ENCODE measurements at places on chromosomes 5 and 9.

DNA sequence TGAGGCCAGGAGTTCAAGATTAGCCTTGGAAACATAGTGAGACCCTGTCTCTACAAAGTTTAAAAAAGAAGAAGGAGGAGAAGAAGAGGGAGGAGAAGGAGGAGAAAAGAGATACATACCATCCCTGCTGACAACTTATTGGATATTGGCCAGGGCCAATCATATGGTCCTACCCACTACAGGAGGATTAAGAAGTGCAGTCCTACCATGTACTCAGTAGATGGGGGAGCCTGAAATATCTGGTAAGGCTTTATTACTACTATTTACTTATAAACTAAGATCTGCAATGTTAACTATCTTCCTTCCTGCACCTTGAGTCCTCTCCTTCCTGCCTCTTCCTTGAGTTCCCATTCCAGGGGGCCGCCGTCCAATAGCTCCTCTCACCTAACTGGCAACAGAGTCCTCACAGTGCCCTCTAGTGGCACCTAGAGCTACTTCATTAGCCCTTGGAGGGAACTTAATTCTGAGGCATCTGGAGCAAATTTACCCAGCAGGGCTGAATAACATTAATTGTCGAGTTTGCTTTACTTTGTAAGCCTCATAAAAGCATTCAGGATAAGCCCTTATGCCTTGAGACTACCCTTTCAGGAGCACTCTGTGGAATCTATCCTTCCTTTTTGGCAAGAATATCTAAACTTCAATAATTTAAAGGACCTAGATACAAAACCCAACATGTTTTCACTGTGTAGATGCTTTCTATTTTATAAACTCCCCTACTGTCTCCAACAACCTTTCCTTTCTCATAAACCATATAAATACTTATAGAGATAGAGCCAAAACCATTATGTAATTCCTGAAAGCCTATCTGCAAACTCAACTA, 39.1 kb upstream of the RANBP6 start:
- DNase-seq, result peak; percentile 53

- no peak for DNase-seq
These were observed 252.5 kb downstream of the NNT start for GRCh38 chr5:43855452-43855851.

GRCh38 chr5:11407556-11408145, 496.6 kb downstream of the CTNND2 start:
- no peak for DNase-seq

DNA sequence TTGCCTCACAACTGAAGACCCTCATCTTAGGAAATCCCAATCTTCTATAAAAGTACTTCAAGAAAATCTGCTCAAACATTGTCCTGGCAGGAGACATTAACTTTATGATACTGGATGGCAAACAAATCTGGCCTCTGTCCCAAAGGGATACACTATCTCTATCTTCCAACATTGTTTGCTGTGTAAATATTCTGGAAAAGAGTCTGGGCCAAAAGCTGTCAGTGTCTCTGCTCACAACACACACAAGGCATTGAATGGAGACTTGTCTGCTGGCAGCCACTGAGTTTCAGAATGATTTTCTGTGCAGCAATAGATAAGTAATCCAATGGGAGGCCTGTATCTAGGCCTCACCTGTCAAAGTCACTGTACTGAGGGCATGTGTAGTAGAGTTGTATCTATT, 471.1 kb downstream of the DMAC1 start:
- DNase-seq, result no peak

DNA sequence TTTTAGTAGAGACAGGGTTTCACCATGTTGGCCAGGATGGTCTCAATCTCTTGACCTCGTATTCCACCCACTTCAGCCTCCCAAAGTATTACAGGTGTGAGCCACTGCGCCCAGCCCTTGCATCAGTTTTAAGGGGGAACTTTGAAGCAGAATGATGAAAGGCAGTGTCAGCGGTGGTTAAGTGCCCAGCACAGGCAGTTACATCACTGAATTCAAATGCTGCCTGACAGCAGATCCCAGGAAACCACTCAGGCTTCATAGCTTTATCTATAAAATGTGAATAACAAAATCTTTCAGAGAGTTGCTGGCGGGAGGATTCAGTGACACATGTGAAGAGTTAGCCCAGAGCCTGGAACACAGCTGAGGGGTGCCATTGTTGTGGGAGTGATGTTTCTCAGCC, 26.5 kb downstream of the FGF1 start:
- no peak for DNase-seq

GRCh38 chr5:151659001-151659754, 27.5 kb downstream of the SPARC start:
- peak; percentile 68 for DNase-seq

- DNase-seq, result peak; percentile 78
These were observed 45.4 kb downstream of the ANXA2R start for GRCh38 chr5:42994555-42995359.

DNA sequence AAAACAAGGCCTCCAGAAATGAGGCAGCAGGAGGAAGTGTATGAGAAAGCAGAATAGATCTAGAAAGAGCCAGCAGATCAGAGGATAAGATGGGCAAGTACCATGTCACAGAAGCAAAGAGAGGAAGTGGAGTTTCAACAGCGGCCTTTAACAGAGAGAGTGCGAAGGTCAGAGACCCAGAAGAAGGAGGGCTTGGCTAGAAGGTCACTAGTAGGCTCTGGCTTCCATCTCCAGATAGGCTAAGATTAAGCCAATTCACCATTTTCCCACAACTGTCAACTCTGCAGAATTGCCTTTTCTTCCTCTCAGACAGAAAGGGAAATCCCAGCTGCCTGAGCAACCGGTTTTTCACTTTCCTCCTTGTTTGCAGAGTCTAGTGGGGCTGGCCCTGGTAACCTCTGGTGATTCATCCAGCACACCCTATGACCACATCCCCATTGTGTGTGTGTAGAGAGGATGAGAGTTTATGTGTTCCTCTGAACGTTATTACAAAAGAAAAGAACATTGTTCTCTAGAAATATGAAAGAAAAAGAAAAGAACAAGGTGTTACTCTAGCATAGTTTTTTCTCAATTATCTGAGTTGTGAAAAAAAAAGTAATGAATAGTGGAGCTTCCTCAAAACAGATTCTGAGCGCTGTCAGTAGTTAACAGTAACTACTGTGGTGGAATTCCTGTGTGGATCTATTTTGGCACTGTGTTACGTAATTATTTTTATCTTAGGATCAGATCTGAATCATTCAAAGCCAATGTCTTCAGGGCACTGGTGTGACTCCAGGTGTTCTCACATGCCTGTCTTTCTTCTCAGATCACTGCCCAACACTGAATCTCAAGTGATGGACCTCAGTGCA, 220.4 kb downstream of the ARRDC3 start:
- DNase-seq, result peak; percentile 44

DNA sequence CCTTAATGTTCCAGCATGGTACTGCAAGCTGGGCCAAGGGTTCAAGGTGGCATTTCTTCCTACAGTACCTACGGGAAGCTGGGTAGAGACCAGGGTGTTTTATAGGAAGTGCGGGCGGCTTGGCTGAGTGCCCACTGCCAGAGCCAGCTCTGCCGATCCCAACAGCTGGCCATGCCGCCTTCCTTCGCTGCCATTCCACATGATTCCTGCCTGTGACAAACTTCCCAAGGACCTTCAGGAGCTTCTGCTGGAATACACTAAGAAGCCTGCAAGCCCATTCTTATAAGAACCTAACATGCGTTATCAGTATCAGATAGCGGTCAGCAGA, 22.0 kb downstream of the MYO10 start:
- no peak for DNase-seq

DNA sequence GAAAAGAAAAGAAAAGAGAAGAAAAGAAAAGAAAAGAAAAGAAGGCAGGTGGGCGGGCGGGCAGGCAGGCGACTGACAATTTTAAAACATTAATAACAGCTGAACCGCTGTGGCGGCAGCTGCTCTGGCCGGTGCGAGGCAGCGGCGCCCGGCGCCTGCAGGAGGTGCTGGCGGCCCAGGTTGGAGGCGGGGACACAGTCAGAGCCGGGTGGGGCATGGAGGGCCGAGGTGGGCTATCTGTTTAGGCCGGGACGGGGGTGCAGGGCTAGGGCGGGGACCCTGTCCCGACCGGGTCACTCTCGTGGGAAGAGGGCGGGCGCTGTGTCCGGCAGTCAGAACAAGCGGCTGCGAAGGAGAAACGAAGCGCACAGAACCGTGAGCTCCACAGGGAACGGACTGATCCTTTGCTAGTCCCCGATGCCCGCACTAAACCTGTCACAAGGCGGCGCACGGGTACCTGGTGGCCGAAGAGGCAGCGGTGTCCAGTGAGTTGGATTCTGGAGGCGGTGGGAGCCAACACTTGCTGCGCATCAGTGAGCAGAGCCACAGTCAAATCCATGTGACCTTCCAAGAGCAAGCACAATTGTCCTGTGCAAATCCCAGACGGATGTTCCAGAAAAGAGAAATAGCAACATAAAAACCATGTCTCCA, 13.6 kb upstream of the ALDOB start:
- DNase-seq, result no peak

- DNase-seq, result no peak
These were observed 49.2 kb upstream of the NTRK2 start for GRCh38 chr9:84620338-84620737.

DNA sequence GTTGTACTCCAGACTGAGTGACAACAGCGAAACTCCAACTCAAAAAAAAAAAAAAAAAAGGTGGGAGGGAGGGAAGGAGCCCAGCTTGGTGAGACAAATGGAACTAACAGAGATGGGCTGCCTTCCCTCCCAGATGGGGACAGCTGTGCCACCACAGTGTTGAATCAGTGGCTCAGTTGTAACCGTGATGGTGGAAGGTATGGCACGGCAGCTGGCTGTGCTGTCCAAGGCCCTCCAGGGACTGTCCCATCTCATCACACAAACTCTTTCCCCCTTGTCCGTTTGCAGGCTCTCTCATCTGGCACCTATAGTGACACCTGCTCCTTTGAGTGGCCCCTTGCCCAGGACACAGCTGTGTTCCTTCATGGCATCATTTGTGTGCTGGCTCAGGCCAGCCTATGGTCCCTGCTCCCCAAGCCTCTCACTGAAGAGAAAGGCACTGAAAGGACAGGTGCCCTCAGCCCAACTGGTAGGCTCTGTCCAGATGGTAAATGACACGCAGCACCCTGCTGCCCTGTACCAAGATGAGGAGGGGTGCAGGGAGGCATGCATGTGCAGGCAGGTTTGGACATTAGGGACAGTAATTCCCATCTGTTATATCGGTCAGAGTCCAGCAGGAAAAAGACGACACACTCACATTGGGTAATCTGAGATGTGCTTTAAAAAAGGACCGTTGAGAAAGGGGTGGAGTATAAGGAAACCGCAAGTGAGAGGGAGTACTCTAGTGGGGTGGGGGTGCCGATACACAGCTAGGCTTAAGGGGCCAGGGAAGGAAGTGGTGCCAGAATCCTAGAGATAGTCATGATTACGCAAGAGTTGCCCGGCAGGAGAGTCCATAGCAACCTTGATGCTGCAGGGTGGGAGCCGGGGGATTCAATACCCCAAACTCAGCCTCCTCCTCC, 4.3 kb downstream of the SMIM33 start:
- DNase-seq, result no peak

GRCh38 chr5:72283358-72283757, 36.7 kb downstream of the MRPS27 start:
- no peak for DNase-seq

GRCh38 chr5:71832812-71833715, 114.0 kb downstream of the CARTPT start:
- DNase-seq, result no peak

DNA sequence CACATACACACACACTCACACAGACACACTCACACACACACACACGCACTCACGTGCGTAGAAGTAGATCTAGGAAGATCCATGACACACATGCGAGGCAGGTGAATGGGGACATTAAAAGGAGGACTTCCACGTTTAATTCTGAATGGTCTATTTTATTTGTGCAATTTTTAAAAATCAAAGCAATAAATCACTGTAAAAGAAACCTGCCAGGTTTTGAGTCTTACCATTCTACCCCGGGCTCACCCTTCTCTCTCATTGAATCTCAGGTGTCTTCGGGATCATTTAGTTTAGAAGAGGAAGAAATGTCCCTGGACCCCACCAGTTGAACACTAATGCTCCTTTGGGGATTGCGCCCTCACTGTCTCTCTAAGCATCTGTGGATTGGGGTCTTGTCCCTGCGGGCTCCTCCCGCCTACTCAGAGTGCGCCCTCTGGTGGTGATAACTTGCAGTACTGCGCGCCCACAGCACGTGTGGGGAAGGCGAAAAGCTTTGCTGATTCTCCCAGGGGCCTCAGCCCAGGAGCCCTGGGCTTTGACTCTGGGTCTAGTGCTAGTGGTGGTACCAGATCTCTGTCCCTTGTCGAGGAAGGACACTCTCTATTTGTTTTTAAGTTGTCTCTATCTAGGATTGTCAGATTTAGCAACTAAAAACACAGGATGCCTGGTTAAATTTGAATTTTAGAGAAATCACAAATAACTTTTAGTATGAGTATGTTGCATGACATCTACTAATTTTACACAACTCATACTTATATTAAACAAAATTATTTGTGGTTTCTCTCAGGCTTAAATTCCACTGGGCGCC, 34.8 kb downstream of the BOD1 start:
- DNase-seq, result no peak

DNA sequence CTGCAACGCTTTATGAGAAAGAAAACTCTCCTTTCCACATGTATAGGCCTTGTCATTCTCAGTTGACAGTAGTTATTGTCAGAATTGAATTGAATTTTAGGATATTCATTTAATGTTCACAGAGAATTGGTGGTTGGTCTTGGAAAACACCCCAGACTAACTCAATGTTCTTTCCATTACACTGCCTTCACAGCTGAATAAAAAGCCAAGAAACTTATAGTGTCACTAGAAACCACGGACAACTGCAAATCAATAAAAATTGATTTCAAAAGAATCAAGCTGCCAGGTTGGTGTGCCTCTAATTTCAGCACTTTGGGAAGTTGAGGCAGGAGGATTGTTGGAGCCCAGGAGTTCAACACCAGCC, 38.9 kb upstream of the IQGAP2 start:
- DNase-seq, result no peak

DNA sequence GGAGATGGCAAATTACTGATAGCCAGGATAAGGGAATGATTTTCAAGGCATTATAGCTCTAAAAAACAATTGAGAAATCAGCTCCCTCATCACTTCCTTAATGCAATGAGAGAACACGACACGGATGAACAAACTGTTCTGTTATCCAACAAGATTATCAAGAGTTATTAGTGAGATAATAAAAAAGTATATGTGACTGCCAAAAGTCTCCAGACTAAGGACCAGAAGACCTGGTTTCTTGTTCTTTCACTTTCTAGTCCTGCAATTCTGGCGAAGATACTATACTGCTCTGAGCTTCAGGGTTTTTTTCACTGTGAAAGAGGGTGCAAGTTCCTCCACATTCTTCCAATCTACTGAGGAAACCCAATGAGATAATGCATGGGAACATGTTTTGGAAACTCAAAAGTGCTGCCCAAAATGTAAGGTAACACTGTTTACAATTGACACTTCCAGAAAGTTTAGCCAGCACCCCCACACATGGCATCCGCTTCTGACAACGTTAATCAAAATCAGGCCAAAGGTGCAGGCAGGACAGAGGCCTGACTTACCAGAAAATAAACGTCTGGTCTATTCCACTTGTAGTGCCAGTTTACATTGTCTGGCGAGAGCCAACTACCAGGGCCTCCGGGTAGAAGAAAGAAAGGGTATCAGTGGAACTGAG, 254.2 kb downstream of the DOCK8 start:
- peak; percentile 20 for DNase-seq

GRCh38 chr5:137659209-137659608, 76.7 kb downstream of the KLHL3 start:
- no peak for DNase-seq
